Astrocyte (in vitro differentiated cells and primary cell): ENCODE measurements at places on chromosomes 1 and 21. TPM values are rescaled to one million over a fixed set of nuclear protein-coding genes. Genes with fewer than 3 reads are reported as not detected.
A peak's percentile ranks its signal among the peaks of the same experiment; 100 is the strongest.

The FASLG gene
- total RNA-seq, result not detected in 2 replicates

- H3K27me3 ChIP-seq, result no peaks in the 10 kb centered on the region
- peak; percentile 43 for DNase-seq
- peaks cover 9% of the 10 kb centered on the region for H3K4me1 ChIP-seq
- no peaks in the 10 kb centered on the region for H3K36me3 ChIP-seq
- no peak overlapping the region for H3K27ac ChIP-seq
- H3K4me3 ChIP-seq, result no peak overlapping the region
These were observed 156.7 kb downstream of the NR5A2 start for GRCh38 chr1:200184196-200184595.

DNA sequence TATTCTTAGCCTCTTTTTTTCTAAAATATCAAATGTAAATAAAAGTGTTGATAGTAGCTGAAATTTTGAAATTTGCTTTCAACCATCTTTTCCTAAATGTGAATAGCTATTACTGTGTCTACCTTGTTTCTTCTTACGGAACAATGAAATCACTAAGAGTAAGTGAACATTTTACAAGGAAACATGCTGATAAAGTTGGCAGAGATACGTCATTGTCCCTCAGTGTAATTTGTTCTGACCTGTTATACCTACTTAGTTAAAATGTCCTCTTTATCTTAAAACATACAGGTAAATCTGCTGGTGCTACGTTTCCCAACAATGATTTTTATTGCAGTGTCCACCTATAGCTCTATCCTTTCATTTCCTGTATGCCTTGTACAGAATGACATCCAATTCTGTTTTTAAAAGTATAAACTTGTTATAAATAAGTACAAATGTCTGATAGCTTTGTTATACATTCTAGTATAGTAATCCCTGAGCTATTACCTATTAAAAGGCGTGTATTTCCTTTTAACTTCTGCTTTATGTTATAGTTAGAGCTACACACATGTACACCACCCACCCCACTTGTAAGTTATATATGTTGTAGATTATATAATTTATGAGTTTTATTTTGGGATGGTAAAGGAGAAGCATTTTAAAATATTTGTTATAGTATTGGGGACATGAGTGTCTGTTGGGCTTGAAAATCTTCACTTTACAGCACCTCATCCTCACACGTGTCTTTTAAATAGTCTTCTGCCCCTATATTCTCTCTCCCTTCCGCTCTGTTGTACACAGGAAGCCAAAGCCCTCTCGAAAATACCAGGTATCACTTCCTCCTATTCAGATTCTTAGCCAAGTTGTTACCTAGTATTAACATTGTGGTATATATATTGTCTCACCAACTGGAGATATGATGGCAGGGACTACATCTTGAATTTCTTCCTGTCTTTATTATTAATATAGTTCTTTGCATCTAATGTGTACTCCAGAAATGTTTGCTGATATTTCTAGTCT, 25.2 kb downstream of the LAMC1 start:
- no peaks in the 10 kb centered on the region for H3K27me3 ChIP-seq
- no peak overlapping the region for H3K27ac ChIP-seq
- H3K36me3 ChIP-seq, result peaks cover 4% of the 10 kb centered on the region

DNA sequence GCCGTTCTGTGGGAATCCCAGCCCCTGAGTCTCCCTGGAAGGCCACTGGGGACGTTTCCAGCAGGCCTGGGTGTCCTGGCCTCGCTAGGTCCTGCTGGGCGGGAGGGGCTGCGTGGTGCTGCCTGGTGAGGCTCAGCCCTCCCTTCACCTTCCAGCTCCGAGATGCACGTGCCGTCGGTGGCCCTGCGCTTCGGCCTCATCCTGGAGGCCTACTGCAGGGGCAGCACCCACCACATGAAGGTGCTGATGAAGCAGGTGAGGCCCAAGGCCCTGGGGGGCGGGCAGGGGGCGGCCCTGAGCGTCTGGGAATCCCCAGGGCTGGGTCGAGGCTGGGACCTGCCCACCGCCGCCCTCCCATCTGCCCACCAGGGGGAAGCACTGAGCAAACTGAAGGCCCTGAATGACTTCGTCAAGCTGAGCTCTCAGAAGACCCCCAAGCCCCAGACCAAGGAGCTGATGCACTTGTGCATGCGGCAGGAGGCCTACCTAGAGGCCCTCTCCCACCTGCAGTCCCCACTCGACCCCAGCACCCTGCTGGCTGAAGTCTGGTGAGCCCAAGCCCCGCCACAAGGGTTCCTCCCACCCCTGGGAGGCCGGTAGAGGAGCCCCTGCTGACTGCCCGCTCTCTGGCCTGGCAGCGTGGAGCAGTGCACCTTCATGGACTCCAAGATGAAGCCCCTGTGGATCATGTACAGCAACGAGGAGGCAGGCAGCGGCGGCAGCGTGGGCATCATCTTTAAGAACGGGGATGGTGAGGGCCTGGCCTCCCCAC, 70.3 kb downstream of the PIK3CD start:
- DNase-seq, result no peak
- H3K36me3 ChIP-seq, result peaks cover 21% of the 10 kb centered on the region
- no peaks in the 10 kb centered on the region for H3K27me3 ChIP-seq
- H3K4me1 ChIP-seq, result peaks cover 11% of the 10 kb centered on the region
- H3K4me3 ChIP-seq, result no peak overlapping the region

GRCh38 chr1:196152086-196152485, 456.2 kb downstream of the KCNT2 start:
- H3K4me3 ChIP-seq, result no peak overlapping the region
- no peak for DNase-seq
- no peak overlapping the region for H3K27ac ChIP-seq
- no peaks in the 10 kb centered on the region for H3K27me3 ChIP-seq
- H3K36me3 ChIP-seq, result no peaks in the 10 kb centered on the region
